ENCODE measurements at places on chromosomes 6 and 20.

- no peak for DNase-seq
Measured at GRCh38 chr6:2796861-2797260, 31.7 kb downstream of the WRNIP1 start.

GRCh38 chr6:73176057-73176456 lies 49.2 kb downstream of the KHDC1L start:
- DNase-seq, result no peak

DNA sequence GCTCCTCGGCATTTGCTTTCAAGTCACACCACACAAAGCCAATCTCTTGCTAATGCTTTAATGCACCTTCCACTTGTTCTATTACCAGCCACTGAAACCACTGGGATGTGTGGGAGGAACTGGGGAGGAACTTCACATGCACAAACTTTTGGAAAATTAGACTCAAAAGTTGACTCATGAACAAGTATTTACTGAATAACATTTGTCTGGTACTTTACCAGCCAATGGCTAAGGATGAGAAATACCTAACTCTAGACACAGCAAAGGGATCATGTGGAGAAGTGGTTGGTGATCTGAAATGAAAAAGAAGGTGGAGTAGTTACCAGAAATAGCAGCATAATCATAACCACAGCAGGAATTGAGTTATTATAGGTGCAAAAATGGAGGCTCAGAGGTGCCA lies 554.0 kb upstream of the NOX3 start:
- no peak for DNase-seq

DNA sequence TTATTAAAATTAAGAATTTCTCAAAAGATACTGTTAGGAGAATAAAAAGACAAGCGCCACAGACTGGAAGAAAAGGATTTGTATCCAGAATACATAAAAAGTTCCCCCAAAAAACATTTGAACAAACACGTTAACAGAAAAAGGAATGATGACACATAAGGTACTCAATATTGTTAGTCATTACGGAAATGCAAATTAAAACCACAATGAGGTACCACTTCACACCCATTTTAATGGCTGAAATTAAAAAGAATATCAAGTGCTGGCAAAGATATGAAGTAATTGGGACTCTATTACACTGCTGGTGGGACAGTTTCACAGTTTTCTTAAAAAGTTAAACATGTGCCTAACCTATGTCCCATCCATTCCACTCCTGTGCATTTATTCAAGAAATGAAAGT lies 51.4 kb downstream of the HECA start:
- no peak for DNase-seq

GRCh38 chr20:14838663-14839628 lies 501.5 kb upstream of the FLRT3 start:
- DNase-seq, result no peak

GRCh38 chr20:33862709-33863403 lies 51.7 kb downstream of the CHMP4B start:
- DNase-seq, result peak; percentile 53

DNA sequence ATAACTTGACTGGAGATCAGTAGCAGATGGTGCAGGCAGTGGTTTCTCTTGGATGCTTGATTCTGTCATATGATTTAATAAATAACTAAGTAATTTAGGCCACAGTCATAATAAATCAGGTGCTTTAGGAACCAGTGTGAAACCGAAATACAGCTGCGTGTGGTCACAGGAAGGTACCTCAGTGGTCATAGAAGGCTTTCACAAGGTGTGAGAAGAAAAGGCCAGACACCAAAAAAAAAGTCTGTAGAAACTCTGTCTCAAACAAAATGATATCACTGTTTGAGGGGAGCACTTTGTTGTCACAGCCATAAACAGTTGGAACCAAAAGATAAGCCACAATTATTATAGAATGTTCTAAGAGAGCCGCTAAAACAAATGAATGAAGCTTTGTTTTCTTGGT lies 56.5 kb downstream of the ARMC2 start:
- no peak for DNase-seq

DNA sequence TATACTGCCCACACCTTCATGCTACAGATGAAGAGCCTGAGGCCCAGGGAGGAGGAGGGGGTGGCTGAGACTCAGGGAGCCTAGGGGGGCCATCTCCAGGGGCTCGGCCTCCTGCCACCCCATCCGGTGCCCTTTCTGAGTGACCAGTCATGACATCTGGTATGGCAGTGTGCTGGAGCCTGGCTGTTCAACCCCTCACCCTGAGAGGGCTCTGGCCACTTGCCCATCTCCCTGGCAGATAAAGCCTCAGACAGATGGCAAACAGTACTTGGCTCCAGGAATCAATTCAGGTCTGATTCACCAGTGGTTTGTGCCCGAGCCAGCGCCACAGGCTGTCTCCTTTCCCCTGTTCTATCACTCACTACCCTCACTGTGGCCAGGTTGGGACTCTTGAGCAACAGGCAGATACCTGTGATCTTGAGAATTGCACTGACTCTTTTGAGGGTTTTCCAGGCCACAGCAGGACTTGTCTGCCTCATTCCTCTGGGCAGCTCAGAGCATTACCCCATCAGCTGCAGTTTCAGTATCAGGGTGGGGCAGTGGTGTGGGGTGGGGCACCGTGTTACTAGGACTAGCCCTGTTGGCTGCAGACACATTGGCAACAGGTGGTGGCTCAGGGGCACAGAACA lies 22.8 kb downstream of the SRSF3 start:
- no peak for DNase-seq

DNA sequence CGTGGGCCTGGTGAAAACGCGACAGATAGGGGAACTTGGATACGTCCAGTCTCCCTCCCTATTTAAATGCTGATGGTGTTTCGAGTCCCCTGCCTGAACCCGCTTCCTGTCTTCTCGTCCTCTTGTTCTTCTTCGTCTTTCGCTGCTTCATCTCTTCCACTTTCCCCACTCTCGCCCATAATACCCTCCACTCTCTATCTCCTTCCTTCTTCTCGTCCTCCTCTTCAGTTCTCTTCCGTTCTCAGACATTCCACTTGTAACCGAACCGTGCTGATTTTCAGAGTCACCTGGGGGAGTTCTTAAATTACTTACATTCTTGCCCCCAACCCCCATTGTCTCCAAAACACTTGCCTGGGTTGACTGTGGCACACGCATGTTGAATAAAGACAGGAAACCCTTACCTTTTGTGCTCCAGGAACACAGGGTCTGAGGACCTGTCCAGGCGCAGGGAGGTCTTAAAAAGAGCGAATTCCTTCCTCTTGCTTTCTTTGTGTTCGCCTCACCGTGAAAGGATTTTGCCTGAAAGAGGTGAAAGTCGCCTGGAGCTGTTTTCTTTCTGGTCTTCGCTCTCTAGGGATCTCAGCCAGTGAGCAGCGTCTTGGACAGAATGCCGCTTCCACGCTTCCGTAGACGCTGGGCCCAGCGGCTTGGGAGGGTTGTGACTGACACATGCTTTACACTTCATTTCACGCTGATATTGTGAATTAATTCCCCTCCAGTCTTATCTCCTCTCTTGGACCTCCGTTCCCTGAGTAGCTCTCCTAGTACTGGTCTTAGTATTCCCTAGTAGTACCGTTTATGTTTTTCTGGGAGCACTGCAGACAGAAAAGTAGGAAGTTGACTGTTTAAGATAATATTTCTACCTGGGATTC lies 184.0 kb downstream of the GPX5 start:
- no peak for DNase-seq

DNA sequence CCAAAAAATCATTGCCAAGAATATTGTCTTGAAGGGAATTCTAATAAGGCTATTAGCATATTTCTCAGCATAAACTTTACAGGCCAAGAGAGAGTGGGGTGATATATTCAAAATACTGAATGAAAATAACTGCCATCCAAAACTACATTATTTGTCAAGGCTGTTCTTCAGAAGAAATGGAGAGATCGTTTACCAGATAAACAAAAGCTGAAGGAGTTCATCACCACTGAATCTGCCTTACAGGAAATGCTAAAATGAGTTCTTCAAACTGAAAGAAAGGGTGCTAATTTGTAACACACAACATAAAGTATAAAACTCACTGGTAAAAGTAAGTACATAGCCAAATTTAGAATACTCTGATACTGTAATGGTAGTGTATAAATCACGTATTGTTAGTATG lies 517.0 kb downstream of the TENT5A start:
- DNase-seq, result no peak

DNA sequence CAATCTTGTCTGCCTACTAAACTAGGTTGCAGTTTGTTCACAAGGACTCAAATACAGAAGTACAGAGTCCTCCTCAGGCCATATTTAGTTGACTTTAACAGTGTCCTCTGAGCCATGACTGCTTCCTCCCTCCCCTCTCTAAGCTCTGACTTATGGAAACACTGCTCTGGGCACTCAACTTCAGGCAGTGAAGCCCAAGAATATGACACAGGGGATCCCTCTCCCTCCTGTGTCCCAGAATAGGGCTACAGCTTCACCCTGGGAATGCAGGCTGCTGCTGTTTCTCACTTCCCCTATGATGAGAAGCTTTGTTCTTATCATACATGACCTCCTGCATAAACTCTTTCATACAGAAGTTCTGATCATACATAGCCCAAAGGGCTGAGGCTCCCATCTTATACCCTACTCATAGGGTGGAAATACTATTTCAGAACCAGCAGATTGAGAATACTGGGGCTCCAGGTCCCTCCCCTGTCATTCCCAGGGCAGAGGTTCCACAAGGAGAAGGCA lies 97.3 kb upstream of the UST start:
- no peak for DNase-seq

- DNase-seq, result no peak
Measured at GRCh38 chr6:130620338-130620781, 206.8 kb upstream of the SMLR1 start.

DNA sequence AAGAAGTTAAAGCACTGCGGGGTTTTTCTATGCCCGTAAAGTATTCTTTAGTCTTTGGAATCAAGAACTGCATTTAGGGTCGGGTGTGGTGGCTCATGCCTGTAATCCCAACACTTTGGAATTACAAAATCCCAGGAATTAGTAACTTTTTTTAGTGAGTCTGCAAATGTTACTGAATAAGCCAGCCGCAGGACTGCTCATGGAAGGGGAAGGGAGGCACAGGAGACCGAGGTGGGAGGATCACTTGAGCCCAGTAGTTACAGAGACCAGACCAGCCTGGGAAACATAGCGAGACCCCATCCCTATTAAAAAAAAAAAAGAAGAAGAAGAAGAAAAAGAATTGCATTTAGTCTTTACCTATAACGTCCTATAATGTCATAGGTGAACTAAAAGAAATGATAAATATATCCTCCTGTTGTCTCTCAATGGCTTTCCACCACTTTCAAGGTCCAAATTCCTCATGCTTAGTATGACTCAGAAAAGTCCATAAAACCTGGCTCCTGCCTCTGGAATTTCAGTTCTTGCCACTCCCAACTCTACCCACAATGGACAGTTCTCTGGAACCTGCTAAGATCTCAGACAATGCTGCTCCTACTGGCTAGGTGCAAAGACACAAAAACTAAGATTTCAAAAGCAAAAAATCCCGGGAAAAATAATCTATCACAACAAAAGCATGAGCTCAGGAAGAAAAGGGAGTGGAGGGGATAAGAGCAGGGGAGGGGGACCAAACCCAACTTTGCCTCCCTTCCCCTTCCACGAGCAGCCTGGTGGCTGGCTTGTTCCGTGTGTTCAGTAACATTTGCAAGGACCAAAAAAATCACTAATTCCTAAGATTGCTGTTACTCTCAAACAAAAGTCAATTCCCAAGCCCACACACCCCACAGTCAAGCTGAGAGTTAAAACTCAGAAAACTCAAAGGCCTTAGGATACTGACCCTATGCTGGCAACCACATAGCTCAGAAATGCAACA lies 39.0 kb downstream of the B4GALT5 start:
- DNase-seq, result no peak

GRCh38 chr6:108779536-108780275 lies 68.5 kb upstream of the ARMC2 start:
- no peak for DNase-seq

GRCh38 chr6:2396042-2396657 lies 150.7 kb upstream of the GMDS start:
- DNase-seq, result no peak

GRCh38 chr20:3812259-3812681 lies 8.1 kb upstream of the AP5S1 start:
- no peak for DNase-seq

DNA sequence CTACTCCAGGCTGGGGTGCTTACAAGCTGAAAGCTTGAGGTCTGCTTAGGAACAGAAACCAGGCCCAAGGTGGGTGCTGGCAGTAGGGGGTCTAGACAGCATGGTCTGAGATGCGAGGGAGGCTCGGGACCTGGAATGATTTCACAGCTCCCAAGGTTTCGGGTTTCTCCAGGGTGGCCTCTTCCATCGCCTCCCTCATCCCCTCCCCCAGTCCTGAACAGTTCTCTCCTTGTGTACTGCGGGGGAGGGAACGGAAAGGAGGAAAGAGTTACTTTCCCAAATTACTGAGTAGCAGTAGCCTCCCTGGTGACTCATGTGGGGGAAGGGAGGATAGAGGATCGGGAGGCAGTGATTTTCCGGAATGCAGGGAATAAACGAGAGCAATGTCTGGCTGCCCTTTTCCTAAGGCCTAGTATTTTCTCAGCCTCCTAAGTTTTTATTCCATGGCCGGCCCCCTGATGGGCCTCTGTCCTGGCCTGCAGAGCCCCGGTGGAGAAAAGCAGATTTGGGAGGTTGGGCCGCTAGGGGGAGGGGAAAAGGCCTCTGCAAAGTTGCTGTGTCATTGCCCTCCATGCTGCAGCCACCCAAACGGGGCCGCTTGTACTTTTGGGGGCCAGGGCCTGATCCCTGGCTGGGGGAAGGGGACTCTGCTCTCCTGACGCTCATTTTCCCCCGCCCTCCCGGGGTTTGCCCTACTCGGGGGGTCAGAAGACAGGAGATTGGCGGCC lies 1.5 kb downstream of the BRD2 start:
- DNase-seq, result peak; percentile 83

DNA sequence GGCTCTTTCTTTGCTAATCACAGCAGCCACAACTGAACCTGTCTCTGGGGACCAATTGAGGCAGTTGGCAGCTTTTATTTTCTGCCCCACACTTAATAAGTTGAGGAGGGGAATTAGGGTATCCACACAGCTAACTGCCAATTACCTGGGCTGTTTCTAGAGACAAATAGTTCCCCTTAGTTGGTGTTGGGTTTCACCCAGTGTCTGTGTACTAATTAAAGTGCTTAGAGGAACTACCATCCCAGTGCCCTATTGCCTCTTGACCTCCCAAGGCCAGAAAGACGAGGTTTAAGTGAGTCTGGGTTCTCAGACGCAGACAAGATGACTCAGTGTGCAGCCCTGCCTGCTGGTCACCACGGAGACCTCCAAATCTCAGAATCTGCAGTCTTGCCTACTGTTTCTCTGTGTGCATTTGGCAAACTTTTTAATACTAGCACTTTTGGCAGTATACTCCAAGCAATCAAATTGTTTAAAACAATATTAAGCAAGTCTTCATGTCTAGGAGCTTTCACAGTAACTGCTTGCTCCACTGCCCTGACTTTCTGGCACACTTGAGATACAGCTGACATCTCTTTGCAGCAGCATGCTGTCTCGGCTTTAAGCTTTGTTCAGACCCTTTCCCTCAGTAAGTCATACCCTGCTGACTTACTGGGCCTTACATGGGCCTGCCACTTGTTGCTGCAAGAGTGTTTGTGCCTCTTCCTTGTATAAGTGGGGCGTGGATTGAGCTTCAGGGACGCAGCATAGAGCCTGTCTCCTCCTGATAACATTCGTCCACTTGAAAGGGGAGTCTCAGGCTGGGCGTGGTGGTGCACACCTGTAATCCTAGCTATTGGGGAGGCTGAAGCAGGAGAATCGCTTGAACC lies 31.9 kb downstream of the STK35 start:
- DNase-seq, result no peak

Data from activated naive CD4-positive, alpha-beta T cell treated with anti-CD3 and anti-CD28 coated beads, Interleukin-2, amount 50 U/mL, for 16 hours (primary cell).